HT-29 (cell line): ENCODE measurements at places on chromosomes 13 and 19.
A peak's percentile ranks its signal among the peaks of the same experiment; 100 is the strongest.

- no peak for DNase-seq
These were observed 9.7 kb downstream of the BCKDHA start for GRCh38 chr19:41407271-41407670.

- DNase-seq: peak; percentile 83
These were observed 218.9 kb upstream of the EDNRB start for GRCh38 chr13:78137404-78138142.

- DNase-seq: no peak
These were observed 6.3 kb downstream of the LHFPL6 start for GRCh38 chr13:39596685-39597084.

DNA sequence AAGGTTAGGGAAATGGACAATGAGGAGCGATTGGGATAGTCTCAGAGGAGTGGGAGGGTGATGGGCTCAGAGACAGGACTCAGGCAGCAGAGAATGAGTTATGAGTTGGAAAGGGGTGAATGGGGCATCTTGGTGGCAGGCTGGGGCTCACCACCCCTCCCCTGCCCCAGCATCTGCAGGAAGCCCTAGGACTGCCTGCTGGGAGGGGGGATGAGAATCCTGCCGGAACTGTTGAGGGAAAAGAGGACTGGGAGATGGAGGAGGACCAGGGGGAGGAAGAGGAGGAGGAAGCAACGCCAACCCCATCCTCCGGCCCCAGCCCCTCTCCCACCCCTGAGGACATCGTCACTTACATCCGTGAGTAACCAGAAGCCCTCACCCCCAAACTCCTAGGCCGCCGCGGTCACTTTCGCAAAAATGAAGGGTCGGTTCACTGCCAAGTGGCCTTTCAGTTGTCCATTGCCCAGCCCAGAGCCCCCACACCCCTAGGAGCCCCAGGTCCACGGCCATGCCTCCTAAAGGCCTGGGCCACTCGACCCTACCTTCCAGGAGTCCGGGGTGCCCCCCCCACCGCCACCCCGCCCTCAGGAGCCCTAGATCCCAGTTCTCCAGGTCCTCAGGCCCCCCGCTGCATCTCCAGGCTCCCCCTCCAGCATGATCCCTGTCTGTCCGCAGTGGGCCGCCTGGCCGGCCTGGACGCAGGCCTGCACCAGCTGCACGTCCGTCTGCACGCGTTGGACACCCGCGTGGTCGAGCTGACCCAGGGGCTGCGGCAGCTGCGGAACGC lies 764 bp downstream of the CLEC11A start:
- no peak for DNase-seq

DNA sequence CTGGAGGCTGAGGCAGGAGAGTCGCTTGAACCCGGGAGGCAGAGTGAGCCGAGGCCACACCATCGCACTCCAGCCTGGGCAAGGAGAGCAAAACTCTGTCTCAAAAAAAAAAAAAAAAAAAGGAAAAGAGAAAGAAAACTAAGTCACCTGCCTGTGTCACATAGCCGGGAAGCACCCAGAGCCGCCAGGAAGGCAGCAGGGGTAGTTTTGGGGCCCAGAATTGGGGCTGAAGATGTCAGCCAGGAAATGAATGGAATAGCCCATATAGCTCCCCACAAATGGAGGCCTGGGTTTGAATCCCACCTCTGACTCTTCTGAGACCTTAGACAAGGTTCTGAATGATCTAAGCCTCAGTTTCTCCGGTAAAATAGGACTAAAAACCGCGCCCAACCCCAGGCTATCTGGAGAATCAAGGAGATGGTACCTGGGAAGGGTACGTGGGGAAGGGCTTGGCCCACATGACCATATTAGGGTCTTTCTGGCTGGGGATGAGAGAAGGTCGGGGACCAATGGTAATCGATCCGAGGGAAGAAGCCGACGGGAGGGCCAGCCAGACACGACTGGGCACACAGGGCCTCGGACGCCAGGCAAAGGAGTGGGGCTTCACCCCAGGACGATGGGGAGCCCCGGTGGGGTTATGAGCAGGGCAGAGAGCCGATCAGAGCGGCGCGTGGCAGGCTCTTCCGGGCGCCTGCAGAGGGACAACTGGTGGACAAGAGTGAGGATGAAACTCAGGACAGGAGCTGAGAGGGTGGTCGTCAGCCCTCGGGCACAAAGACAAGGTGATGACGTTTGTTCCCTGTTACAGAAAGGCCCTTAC lies 14.4 kb downstream of the CCDC124 start:
- DNase-seq: peak; percentile 29

GRCh38 chr13:85500696-85501256 lies 298.4 kb downstream of the SLITRK6 start:
- DNase-seq: no peak

DNA sequence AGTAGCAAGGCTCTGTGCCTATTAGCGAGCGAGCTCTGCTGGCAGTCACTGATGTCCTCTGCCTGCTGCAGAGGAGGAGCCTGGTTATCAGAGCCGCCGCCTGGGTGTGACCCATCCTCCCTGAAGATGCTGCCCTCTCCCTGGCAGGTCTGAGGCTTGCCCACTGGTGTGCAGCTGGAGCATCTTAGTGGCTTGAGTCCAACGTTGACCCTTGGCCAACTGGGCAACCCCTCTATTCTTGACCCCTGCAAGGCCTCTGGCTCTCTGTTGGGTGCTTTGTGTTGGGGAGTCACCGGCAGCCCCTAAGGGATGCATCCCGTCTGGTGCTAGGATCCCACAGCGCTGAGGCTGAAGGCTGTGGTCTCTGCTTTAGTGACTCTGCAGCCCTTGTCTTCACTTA lies 277.9 kb upstream of the SOX1 start:
- DNase-seq: no peak

- DNase-seq: peak; percentile 90
These were observed at the start of gene ADM5 for GRCh38 chr19:49689133-49690078. Gene ADM5 (plus strand): TSS chr19:49689594. CDS start chr19:49689838, 244 bp downstream.

GRCh38 chr13:104318121-104318520 lies 1251.9 kb upstream of the SLC10A2 start:
- DNase-seq: peak; percentile 63

DNA sequence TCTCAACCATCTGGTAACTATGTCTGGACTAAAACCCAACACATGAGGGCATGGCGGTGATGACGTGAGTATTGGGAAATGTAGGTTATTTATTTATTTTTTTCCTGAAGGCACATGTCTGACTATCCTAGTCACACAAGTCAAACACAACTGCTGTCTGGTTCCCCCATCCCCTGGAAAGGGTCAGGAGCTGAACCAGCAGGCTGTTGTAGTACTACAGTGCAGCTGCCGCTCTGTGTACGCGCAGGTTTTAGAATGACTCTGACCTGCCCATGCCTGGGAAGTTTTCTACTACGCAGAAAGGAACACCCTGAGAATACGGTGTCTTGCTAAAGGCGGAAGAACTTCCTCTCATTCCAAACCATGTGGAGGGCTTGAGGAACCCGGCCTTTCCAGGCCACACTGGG lies 1.2 kb downstream of the SLC7A1 start:
- peak; percentile 95 for DNase-seq
